ENCODE measurements at places on chromosomes 2 and 18.
A peak's percentile ranks its signal among the peaks of the same experiment; 100 is the strongest.

- DNase-seq, result no peak
Observed at GRCh38 chr2:236510034-236510433, 59.6 kb upstream of the ACKR3 start.

GRCh38 chr2:43482961-43483360, 112.9 kb downstream of the THADA start:
- DNase-seq, result no peak

GRCh38 chr2:238433300-238433915, 6.7 kb downstream of the ASB1 start:
- DNase-seq, result no peak

- DNase-seq, result no peak
Observed at GRCh38 chr2:193467276-193467987, 1272.7 kb upstream of the TMEFF2 start.

- DNase-seq, result no peak
Observed at GRCh38 chr2:200168641-200169555, 137.6 kb upstream of the SPATS2L start.

DNA sequence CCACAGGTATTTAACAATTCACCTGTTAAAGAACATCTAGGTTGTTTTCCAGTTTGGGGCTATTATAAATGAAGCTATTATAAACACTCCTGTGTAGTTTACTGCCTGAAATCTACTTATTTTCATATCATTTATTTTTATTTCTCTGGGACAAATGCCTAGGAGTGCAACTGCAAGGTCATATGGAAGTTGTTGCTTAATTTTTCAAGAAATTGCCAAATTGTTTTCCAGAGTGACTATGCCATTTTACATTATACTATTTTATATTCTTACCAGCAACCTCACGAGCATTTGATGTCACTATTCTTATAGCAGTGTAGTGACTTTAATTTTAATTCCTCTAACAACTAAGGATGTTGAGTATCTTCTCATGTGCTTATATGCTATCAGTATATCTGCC, 298.4 kb downstream of the EXOC6B start:
- no peak for DNase-seq

- peak; percentile 7 for DNase-seq
Observed at GRCh38 chr2:107380912-107381311, 445.8 kb upstream of the RGPD4 start.

GRCh38 chr2:144454466-144455287, 65.2 kb downstream of the ZEB2 start:
- no peak for DNase-seq

DNA sequence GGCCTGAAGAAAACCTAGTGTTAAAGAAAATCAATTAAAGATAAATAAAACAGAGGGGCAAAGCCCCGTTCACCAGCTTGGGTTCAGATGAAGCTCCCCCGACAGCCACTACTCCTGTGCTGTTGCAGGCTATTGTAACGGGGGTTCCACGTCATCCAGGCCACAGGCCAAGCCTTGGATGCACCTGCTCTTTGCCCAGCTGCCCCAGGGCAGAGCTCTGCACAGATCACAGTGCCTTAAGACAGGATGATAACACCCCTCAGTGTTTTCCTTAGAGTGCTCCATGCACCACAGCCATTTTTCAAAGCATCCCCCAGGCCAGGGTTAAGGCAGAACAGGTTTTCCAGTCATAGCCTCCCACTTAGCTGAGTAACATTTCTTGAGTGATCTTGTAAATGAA, 32.0 kb downstream of the FASTKD2 start:
- DNase-seq, result no peak

DNA sequence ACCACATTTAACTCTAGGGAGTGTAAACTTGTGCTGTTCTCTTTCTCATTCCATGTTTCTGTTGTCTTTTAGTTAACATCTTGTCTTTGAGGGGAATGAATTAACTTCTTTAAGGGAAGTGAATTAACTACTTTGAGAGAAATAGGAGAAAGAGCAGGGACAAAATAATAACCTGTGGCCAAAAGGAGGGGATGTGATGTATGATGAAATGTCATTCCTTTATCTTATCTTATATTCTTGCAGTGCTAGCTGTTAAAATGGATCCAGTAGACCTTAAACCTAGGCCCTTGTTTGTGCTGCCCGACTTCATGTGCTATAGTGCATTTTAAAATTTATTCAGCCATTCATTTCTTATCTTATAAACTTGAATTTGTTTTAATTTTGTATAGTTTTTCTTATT, 18.4 kb downstream of the ABI2 start:
- DNase-seq, result no peak

- DNase-seq, result no peak
Observed at GRCh38 chr2:171271386-171271785, 110.7 kb upstream of the TLK1 start.

GRCh38 chr18:67218556-67218955, 298.0 kb downstream of the DSEL start:
- DNase-seq, result no peak

DNA sequence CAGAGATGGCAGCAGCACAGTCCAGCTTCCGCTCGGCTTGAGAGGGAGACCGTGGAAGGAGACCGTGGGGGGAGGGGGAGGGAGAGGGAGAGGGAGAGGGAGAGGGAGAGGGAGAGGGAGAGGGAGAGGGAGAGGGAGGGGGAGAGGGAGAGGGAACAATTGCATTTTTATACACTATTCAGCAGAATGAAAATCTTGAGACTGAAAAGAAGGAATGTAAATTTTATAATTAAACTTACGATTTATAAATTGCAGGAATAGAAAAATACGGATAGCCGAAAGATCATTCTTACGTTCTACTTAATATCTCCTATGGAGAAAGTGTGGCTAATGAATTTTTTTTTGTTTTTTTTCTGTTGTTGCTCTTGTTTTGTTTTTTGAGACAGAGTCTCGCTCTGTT, 12.5 kb upstream of the COLEC12 start:
- no peak for DNase-seq

GRCh38 chr2:192500550-192501200, 305.9 kb upstream of the TMEFF2 start:
- no peak for DNase-seq

GRCh38 chr2:227717687-227718567, at the start of gene SLC19A3:
Gene SLC19A3, minus strand, starts transcription at chr2:227718028. Its CDS starts 15,710 bp downstream, at chr2:227702318.
- peak; percentile 91 for DNase-seq

DNA sequence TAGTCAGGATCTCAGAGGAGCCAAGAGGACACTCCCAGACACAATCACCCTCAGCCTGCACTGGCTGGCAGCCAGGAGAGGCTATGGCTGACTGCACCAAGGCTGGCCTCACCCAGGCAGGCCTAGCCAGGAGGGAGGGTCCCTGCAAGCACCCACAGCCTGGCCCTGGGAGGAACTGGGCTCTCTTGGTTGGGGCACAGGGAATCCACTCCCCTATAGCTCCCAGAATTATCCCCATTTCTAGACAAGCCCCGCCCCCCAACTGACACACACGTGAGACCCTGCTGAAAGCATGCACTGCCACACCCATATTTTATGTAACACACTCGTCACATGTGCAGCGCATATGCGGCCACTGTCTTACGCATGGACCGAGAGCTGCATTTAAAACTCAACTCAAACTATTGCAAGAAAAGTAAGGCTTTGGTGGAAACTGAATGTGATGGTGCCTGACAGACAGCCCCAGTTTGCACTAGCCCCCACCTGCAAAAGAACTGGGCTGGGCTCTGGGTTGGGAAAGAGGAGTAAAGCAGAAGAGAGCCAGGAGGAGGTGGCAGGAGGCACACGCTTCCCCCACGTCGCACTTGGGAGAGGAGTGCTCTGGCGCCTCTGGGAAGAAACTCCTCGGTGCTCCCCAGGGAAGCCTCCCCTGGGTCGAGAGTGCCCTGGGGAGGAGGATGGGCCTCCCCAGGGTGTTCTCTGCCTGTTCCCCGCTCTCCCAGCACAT, 28.9 kb upstream of the ARHGEF4 start:
- DNase-seq, result no peak

- no peak for DNase-seq
Observed at GRCh38 chr2:208798698-208799097, 392.1 kb downstream of the PTH2R start.

GRCh38 chr2:192072261-192072660, 122.5 kb downstream of the TMEFF2 start:
- DNase-seq, result no peak

GRCh38 chr2:14951569-14952285, 319.2 kb downstream of the LRATD1 start:
- DNase-seq, result no peak

GRCh38 chr2:85547859-85548607, 9.1 kb downstream of the MAT2A start:
- DNase-seq, result no peak

- DNase-seq, result no peak
Observed at GRCh38 chr2:138610201-138610953, 108.8 kb downstream of the SPOPL start.

DNA sequence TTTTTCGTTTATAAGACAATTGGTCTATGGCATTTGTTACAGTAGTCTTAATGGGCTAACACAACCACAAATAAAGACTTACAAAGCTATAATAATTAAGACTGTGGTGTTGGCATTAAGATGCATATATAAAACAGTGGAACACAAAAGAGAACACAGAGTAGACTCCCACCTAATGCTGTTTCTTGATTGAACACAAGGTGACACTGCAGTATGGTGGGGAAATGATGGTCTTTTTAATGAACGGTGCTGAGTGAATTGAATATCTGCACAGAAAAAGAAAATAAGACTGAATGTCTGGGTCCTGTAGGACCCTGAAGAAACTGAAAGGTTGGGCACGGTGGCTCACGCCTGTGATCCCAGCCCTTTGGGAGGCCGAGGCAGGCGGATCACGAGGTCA, 1136.6 kb upstream of the NXPH2 start:
- DNase-seq, result no peak

- DNase-seq, result no peak
Observed at GRCh38 chr2:29469961-29470360, 354.7 kb downstream of the CLIP4 start.

DNA sequence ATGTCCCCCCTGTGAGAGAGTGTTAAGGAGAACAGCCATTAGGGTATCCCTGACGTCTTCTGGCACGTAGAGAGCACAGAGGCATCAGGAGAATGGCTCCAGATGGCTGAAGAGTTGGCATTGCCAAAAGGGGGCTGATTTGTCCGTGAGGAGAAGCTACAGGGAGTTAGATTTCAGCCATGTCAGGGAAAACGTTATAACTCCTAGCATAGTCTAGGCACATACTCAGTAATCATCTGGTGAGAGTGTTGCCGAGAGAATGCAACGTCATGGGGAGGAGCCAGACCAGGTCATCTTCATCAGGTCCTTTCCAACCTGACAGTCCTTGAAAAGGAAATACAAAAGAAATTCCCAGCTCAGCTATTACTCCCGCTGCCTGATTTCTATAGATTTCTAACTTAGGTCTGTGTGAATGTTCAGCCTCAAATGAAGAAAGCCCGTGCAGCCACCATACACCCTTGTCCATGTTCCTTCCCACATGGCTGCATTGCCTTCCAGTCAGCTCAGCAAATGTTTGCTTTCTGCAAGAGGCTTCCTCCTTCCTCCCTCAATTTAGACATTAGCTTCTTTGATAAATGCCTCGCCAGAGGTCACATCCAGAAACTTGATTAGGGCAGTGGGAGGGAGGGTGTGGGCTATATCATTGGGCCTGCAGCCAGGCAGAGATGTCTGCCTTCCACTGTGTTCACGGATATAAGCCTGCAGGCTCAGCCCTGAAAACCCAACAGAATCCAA, 93.0 kb downstream of the STPG4 start:
- no peak for DNase-seq

GRCh38 chr2:223042704-223043118, 9.3 kb upstream of the KCNE4 start:
- DNase-seq, result no peak

DNA sequence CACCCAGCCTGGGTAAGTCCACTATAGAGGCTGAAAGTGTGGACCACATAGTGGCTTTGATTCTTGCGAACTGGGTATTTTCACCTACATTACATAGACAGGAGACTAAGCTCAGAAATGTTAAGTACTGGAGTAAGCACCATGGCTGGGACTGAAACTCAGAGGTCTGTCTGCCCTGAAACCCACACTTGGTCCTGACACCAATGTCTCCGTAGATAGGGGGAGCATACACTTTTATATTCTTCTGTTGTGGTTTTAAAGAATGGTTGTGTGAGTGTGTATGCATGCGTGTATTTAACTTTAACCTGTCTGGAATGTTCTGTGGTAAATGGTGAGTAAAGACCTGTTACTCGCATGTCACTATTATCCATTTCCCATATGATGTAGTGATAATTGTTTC, 10.3 kb upstream of the NPPC start:
- no peak for DNase-seq

DNA sequence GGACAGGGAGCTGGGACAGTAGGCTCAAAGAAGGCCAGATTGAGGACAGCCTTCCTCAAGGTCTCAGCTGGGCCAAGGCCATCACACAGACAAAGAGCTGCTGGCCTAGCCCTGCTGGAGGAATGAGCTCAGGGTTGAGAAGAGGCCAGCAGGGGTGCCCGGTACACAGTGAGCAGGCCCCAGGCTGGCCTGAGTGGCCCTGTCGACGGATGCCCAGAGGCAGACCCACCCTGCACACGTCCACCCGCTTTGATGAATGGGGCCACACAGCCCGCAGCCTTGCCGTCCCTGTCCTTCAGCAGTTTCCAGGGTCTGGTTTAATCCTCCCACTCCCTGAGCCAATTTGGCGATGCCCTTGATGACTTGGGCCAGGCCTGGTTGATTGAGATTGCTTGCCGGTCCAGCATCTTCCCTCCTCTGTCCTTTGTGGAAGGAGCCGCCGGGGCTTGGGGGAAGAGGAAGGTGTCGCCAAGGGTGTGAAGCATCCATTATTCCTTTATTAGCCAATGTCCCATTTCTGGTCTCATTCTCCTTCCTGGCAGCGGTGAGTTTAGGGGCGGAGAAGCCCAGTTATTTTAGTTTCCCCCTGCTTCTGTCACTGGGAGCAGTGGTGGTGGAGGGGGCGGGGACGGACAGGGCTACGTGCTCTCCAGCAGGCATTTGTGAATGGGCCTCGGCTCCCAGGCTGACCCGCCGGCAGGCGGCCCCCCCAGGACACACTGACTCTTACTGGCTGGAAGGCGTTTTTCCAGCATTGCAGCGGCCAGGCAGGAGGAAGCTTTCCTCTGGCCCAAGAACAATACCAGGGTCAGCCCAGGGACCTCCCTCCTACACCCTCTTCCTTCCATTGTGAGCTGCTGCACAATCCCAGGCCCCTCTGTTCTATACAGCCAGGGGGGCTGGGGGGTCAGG, 141.8 kb downstream of the CTIF start:
- no peak for DNase-seq

All from HuH-7 (cell line).